OCI-LY7 (cell line): ENCODE measurements at places on chromosomes 5 and 9. TPM values are rescaled to one million over a fixed set of nuclear protein-coding genes. Genes with fewer than 3 reads are reported as not detected.

Gene BAAT
- total RNA-seq: not detected in 2 replicates

Gene TEK
- not detected in 2 replicates for total RNA-seq

Gene TMEM171
- total RNA-seq: not detected in 2 replicates

Gene OTP
- total RNA-seq: not detected in 2 replicates

Gene PTGS1
- total RNA-seq: 1.5 and 2.2 TPM in 2 replicates

Gene SPAAR
- not detected in 2 replicates for total RNA-seq

Gene RGS7BP
- not detected in 2 replicates for total RNA-seq

Gene ITGA2
- 0.09 TPM in 1 of 2 replicates, not detected in the other for total RNA-seq

Gene GPX3
- not detected in 2 replicates for total RNA-seq

Gene KLF4
- total RNA-seq: not detected in 2 replicates
